ENCODE measurements at places on chromosomes 12 and 14.

GRCh38 chr14:39025810-39026627 is 77.0 kb downstream of the SEC23A start:
- no peak for DNase-seq

GRCh38 chr14:68458840-68459469 is 333.9 kb downstream of the ZFP36L1 start:
- DNase-seq = no peak

DNA sequence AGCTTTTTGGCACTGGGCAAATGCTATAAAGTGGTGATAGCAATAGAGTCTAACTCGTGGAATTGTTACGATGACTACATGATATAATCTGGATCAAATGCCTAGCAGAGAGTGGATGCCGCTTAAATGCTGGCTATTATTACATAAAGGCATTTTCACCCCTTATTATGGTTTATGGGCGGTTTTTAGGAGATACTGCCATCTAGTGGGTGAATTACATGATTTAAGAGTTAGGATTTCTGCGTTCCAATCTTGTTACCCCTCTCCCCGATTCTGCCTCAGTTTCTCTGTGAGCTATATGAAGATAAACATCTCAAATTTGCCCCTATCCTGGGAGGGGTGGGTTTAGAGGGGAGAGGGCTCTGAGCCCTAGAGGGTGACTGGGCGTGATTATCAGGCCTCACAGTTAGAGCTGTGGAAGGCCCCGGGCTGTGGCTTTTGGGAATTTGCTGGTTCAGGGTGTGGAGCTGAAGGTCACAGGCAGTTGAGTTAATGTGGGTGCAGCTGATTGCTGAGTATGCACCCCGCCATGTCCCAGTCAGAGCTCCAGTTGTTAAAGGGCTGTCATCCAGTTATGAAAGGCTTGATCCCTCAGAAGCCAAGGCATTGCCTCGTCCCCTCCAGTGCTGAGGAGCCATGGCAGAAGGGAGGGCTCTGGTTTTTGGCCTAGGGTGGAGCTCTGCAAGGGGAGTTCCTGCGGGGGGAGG is 14.4 kb downstream of the CLSTN3 start:
- no peak for DNase-seq

DNA sequence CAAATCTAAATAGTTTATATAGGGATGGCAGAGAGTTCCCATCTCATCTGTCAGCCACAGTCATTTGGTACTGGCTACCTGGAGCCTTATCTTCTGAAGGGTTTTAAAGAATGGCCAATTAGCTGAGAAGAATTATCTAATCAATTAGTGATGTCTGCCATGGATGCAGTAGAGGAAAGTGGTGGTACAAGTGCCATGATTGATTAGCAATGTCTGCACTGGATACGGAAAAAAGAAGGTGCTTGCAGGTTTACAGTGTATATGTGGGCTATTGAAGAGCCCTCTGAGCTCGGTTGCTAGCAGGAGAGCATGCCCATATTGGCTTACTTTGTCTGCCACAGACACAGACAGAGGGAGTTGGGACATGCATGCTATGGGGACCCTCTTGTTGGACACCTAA is 7.9 kb upstream of the OAS2 start:
- no peak for DNase-seq

DNA sequence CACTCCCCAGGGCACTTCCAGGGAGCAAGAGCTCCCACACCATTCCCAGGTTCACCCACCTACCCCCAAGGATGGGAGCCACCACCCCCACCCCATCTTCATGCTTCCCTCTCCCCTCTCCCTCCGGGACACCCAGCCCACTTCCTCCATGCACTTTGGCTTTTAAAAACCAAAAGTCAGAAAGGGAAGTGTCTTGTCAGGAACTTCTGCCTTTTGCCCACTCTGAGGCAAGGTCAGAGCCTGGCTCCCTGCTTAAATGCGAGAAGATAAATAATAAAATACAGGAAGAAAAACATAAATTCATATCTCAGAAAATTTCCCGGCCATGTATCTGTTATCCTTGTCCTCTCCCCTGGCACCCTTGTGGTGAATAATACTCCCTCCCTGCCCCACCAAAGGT is 81.6 kb downstream of the PTGER2 start:
- DNase-seq = no peak

- DNase-seq = no peak
Observed at GRCh38 chr14:22519877-22520685, 68.9 kb downstream of the DAD1 start.

- DNase-seq = no peak
Observed at GRCh38 chr14:56334458-56334857, 216.2 kb downstream of the PELI2 start.

- DNase-seq = no peak
Observed at GRCh38 chr14:23610090-23610814, 25.9 kb upstream of the DHRS2 start.

DNA sequence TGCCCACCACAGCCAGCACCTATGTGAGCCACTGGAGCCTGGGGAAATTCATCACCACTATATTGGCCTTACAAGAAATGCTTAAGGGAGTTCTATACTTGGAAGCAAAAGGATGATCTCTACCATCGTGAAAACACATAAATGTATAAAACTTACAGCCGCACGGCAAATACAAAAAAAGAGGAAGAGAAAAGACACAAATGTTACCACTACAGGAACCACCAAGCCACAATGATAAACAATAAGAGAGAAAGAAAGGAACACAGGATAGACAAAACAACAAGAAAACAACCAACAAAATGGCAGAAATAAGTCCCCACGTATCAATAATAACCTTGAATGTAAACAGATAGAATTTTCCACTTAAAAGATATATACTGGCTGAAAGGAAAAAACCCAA is 267.5 kb downstream of the TMEM121 start:
- DNase-seq = no peak

- DNase-seq = no peak
Observed at GRCh38 chr12:101939856-101940265, 62.5 kb downstream of the DRAM1 start.

DNA sequence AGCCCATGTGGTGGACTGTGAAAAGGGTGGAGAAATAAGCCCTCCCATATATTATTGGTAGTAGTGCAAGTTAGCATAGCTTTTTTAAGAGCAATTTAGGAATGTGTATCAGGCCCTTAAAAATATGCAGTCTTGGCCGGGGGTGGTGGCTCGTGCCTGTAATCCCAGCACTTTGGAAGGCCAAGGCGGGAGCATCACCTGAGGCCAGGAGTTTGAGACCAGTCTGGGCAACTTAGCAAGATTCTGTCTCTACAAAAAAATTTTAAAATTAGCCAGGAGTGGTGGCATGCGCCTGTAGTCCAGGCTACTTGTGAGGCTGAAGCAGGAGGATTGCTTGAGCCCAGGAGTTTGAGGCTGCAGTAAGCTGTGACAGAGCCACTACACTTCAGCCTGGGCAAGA is 64.2 kb upstream of the BCAT1 start:
- no peak for DNase-seq

GRCh38 chr12:32891956-32892355 is 4.6 kb downstream of the PKP2 start:
- no peak for DNase-seq

Data from activated CD8-positive, alpha-beta memory T cell treated with anti-CD3 and anti-CD28 coated beads for 48 hours (primary cell).